Activated naive CD4-positive, alpha-beta T cell (primary cell): ENCODE measurements at places on chromosomes 7 and 10.
A peak's percentile ranks its signal among the peaks of the same experiment; 100 is the strongest.

DNA sequence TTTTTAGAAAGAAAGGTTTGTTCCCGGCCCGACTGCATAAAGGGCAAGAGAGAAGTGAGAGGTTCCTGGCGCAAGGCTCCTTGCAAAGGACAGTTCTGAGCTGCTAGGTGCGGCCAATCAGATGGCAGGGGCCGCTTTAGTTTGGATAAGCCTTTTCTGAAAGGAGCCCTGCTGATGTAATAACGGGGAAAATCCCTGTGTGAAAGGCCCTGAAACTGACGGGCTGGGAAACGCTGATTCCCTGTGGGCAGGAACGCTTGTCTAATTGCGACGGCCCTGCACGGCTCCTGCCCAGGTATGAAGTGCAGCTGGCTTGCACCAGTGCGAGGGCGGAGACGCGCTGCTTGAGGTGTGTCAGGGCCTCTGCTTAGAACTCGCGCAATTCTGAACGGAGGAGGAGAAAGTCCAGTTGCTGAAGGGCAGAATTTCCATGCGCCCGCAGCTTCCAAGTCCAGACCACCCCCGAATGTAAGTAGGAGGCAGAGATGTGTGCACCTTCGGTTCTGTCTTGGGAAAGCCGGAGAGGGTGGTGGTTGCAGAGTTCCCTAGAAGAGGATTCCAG, 30.5 kb downstream of the TACC2 start:
- DNase-seq, result no peak

DNA sequence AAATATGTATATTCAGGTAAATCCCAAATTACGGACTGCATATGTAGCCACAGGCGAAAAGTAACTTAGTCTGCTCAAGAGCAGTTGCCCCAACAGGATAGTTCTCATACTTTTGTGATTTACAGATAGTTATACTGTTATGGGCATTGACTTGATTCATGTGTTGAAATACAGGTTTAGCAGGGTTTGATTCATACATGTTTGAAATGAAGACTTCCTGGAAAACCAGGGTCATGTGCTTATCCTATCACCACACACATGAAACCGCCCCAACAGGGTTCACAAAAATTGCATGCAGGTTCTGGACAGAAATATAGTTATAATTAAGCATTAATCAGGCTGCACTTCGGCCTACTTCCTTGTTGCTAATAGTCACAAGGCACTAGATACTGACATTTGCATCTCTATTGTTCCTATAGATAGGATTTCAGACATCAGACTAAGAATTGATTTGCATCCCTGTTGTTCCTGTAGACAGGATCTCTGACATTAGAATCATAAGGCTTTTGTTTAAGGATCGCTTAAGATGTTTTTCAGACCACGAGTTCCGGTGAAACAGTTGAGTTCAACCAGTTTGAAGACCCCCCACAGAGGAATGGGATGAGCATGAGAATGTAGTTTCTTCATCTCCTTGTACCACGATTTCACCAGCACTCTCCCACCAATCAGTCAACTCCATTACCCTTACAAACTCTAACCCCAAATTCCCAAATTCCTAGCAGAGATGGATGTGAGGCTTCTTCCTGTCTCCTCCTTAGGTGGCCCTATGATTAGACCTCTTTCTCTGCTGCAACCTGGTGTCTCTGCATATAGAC, 2.0 kb upstream of the ZNF398 start:
- no peak for DNase-seq

- no peak for DNase-seq
These were observed 60.8 kb downstream of the OGDH start for GRCh38 chr7:44667190-44667589.

DNA sequence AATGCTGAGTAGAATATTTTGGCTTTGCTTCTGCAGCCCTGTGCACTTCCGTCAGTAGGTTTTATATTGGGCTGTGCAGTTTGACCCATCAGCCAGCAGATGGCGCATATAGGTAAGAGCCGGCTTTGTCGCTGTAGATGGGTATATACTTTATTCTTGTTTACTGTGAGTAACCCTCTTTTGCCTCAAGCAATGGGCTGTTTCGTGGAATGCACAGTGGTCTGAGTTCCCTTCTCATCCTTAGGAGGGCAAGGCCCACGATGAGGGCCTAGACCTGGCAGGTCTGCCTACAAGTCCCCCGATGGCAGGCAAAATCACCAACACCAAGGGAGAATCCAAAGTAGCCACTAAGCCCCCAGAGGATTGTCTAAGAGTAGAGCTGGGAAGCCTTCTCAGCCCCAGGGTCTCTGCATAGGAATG, 1002.9 kb upstream of the KCND2 start:
- no peak for DNase-seq

- no peak for DNase-seq
These were observed 50.4 kb upstream of the AGMO start for GRCh38 chr7:15612205-15612604.

DNA sequence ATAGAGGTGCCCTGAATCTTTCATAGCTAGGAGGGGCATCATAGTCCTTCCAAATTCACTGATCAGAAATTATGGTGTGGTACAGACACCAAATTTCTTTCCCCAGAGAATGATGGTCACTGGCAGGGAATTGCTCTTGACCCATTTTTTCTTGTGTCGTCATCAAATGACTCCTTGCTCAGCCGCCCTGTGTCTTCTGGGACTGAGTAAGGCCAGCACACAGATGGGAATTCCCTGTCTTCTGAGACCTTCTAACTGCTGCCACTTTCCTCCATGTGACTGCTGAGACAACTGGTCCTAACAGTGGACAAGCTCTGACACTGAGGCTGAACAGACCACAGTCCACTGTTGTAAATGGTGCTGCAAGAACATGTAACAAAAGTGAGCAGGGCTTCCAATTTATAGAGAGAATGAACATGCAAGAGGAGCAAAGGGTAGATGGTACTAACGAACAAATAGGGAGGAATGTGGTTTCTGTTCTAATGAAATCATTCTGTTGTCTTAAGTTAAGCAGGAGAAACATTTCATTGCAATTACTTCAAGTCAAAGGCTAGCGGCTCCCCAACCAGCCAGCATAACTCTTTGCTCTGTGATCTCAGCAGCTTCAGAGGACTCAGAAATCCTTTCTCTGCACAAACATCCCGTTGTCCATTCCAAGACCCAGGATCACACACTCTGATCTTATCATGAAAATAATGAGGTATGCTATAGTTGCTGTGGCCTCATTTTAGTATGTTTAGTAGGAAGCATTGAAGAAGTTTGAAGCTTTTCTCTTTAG, 235.9 kb upstream of the PRSS1 start:
- DNase-seq, result no peak

GRCh38 chr10:6999232-6999925, 411.5 kb downstream of the SFMBT2 start:
- no peak for DNase-seq

DNA sequence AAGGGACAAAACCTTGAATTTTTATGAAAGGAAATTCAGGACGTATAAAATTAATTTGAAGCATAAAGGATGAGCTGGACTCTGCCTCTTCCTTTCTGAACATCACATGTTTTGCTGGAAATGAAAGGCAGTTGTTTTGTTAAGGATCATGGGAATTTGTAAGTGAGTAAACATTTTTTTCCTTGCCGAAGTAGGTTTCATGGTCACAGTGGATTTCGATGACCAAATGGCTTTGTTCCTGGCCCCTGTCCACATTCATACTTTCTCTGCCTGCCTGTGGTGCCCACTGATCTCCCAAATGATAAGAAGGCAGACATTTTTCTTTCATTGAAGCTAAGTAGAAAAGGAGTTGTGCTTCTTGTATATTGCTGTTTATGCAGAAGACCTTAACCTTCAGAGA, 104.2 kb downstream of the ARID5B start:
- no peak for DNase-seq

DNA sequence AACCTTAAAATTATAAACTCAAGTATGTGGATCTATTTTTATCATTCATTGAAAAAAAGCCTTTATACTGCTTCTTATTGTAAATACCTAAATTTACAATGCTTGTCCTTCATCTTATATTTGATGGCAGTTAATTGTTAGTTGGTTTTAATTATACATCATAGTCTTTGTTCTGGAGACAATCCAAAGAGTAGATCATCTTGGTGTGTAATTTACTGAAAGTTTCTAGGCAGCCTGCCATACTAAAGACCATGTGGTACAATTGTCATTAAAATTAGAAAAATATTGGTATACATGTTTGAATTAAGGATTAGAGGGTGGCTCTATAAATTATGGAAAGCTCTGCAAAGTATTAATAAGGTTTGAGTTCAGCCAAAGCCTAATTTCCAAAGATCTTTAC, 231.4 kb downstream of the KCND2 start:
- DNase-seq, result no peak

DNA sequence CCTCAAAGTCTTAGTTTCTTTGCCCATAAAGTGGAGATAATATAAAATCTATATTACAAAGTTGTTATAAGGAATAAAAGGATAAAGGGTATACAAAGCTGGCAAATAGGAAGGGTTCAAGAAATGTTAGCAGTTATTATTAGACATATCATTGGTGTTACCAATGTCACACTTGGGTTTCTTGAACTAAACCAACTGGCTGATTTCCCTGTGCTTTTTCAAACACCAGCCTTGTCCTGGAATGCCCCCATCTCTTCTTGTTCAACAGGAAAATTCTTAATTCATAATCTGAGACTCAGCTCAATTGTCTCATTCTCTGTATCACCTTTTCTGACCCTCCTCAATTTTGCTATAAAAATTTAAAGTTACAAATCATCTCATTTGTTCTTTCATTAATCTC, 143.7 kb upstream of the LRRTM3 start:
- DNase-seq, result no peak

GRCh38 chr7:149205690-149206381, 10.5 kb downstream of the ZNF282 start:
- DNase-seq, result no peak

- no peak for DNase-seq
These were observed 70.4 kb downstream of the FAM171A1 start for GRCh38 chr10:15300697-15301096.

GRCh38 chr7:90817846-90818245, 221.7 kb downstream of the CDK14 start:
- no peak for DNase-seq

DNA sequence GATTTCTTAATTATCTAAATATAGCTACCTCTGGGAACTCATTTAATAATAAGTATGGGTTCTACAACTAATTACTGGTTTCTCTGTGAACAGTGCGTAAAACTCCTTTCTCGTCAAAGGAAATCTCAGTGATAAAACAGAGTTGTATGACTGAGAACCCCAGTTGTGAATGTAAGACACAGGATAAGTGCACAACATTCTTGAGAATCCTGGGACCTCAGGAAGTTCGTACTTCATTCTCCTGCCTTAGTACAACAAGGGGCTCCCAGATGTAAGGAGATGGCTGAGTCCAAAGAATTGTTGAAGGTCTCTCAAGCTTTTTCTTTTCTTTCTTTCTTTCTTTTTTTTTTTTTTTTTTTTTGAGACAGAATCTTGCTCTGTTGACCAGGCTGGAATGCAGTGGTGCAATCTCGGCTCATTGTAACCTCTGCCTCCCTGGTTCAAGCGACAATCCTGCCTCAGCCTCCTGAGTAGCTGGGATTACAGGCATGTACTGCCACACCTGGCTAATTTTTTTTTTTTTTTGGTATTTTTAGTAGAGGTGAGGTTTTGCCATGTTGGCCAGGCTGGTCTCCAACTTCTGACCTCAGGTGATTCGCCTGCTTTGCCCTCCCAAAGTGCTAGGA, 12.5 kb downstream of the DENND10 start:
- no peak for DNase-seq

GRCh38 chr7:20217193-20217948, at the start of gene MACC1:
TSS of gene MACC1 (minus strand) at chr7:20217384. CDS start at chr7:20161862, 55,522 bp downstream.
- DNase-seq, result no peak

DNA sequence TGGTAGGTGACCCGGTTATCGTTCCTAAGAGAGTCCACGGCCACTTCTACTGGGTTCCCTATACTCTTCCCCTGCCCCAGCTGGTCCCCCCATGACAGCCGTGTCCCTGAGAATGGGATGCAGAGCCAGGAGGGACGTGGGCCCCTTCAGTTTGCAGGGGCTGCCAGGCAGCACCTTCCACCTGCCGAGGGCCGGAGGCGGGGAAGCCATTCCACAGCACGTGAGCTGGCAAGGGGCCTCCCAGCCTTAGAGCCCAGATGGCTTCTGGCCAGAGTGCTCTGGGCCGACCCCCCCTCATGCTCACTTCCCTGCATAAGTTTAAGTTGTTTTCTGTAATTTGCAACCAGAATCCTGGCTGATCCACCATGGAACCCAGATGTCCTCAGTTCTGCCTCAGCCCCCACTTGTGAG, 39.0 kb downstream of the DIP2C start:
- no peak for DNase-seq

GRCh38 chr7:5450549-5451327, 27.1 kb upstream of the TNRC18 start:
- peak; percentile 39 for DNase-seq

DNA sequence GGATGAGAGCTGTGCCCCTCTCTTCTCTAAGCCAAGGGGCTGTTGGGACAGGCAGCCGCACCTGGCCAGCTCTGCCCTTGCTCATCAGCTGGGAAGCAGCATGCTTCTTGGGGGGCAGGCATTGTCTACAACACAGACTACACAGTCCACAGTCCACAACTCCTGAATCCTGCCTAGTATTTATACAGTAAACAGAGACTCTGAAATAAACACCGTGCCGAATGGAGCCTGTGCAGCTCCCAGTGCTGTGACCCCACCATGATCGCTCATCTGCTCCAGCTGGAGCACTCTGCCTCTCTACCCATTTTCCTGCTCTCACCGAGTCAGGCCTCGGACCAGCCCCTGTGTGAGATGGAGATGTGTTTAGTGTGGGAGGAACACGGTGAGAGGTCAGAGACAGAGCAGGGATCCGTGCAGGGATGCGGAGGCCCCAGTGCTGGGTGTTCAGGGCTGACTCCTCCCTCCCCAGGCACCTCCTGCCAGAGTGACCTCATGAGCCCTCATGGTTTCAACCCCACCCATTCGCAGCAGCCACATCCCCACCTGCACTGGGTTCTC, 608.0 kb downstream of the DNAJB6 start:
- DNase-seq, result no peak

DNA sequence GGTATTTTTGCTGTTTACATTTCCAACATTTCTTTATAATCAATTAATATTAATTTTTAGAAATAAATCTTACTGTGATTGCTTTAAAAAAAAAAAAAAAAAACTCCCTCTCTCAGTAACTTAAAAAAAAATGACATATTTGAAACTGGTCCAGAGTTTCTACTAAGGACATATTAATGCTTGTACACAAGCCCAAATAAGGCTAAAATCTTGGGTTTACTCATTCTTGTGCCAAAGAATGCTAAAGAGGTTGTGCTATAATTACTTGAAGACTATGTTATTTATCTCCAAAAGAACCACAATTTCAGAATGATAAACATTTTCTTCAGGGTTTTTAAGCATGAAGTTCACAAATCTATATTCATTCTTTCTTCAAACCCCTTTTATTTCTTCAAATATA, 39.4 kb upstream of the PHF14 start:
- DNase-seq, result no peak

- DNase-seq, result no peak
These were observed 291.4 kb downstream of the SH2D4B start for GRCh38 chr10:80829151-80829550.

- no peak for DNase-seq
These were observed 631 bp downstream of the POR start for GRCh38 chr7:75915416-75916156.

DNA sequence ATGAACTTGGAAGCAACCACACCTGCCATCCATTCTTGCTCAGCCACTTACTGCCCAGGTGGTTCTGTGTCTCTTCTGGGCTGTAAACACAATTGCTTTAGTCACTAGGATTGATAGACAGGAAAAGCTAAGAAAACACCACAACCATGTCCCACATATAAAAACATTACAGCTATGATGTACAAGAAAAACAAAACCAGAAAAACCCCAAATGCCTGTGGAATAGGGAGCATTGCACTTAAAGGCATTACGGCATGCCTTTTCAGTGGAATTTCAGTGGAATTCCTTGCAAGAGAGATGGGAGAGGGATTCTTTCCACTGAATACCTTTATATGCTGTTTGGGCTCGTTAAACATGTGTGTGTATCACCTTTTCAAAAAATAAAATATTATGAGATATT, 44.2 kb upstream of the GPR26 start:
- DNase-seq, result no peak
